NCI-H146 (cell line): ENCODE measurements at places on chromosomes 4 and X.
A peak's percentile ranks its signal among the peaks of the same experiment; 100 is the strongest.

DNA sequence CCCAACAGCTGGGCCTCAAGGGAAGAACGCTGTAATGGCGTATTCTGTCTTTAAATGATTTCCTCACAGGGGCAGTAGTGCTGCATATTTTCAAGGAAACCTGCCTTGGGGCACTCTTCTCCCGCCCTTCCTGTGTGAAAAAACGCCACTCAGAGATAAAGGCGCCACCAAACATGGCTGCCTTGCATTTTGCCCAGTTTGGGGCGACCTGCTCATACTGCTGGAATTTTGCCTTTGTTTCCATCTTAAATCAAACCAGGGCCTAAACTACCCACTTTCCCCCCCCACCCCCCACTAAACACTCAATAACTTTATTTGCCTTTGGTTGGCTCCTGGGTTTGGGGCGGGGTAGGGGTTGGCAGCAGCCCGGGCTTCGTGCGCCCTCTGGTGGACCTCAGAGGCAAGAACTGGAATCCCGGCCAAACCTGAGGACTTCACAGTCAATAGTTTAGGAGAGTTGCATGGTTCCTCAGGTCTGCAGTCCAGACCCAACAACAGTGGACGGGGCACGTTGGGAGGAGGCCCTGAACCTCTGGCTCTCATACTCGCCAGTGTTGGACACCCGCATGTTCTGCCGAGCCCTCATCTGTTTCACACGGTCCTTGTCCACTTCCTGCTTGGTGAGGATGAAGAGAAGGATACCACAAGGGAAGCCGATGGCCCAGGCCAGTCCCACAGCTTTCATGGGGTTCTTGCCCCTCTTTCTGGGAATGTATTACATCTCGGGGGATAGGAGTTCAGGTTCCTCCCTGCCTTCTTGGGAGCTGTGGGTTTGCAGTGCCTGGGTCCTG lies 220.1 kb upstream of the STK26 start:
- DNase-seq: no peak

DNA sequence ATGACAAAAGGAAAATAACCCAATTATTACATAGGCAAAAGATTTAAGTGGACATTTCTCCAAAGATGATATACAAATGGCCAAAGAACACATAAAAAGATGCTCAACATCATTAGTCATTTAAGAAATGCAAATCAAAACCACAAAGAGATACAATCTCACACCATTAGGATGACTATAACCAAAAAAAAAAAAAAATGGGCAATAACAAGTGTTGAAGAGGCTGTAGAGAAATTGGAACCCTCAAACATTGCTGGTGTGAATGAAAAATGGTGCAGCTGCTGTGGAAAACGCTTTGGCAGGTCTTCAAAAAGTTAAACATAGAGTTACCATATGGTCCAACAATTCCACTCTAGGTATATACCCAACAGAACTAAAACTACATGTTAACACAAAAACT lies 5.6 kb upstream of the PRDX4 start:
- DNase-seq: no peak

- peak; percentile 35 for DNase-seq
These were observed 4.2 kb downstream of the PAK3 start for GRCh38 chrX:111100191-111100590.

GRCh38 chr4:72714482-72715279 lies 145.7 kb upstream of the ADAMTS3 start:
- no peak for DNase-seq

- DNase-seq: peak; percentile 51
These were observed 77.3 kb upstream of the NOCT start for GRCh38 chr4:138938366-138938690.

- no peak for DNase-seq
These were observed 268.6 kb upstream of the IGFBP7 start for GRCh38 chr4:57378766-57379165.

DNA sequence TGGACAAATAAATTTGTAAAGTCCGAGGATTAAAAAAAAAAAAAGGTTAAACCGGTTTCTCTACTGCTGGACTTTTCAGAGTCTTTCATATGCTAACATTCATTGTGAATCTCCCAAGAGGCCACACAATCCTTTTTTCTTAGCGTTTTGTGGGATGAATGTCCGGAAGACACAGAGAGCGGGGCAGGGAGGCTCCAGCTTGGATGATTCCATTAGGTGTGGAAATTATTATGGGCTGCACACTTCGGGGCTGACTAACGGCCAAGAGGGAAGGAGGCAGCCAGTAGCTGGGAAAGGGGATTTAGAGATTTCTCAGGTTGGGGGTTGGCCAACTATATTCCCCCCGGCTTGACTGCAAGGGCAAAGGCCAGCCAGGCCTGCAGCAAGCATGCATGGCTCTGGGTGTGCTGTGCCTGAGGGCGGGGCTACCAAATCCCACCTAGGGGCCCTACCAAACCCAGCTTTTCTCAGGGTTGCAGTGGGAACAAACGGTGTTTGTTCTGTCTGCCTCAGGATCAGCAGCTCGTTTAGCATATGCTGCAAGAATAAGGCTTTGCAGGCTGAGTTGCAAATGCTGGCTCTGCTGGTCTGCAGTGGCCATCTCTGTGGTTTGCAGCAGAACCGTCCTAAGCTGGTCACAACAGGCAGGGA lies 28.6 kb downstream of the NYX start:
- peak; percentile 25 for DNase-seq
